Activated naive CD4-positive, alpha-beta T cell treated with anti-CD3 and anti-CD28 coated beads, Interleukin-2, amount 50 U/mL, for 16 hours (primary cell): ENCODE measurements at places on chromosomes 2 and 18.

DNA sequence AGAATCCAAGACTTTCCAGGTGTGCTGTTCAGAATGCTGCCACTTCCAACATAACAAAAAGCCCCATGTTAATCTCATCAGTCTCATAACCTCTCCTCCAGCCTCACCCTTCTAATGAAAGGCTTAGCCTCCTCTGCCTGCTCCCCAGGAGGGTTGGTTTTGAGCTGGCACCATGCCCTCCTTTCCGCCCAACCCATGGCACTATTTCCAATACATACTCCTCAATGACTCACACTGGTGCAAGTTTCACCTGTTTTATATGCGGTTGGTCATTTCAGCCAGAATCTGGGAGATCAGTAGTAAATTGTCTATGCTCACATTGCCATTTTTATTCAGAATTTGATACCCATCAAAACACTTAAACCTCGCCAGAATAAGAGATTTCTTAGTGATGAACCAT lies 157.6 kb upstream of the NRP2 start:
- no peak for DNase-seq

GRCh38 chr2:172455121-172455515 lies 27.7 kb downstream of the ITGA6 start:
- no peak for DNase-seq

- DNase-seq: no peak
Measured at GRCh38 chr18:55354795-55355194, 233.2 kb downstream of the TCF4 start.

GRCh38 chr2:148974095-148974494 lies 64.4 kb upstream of the LYPD6B start:
- no peak for DNase-seq

- DNase-seq: no peak
Measured at GRCh38 chr2:166092889-166093288, 34.9 kb downstream of the SCN1A start.

- DNase-seq: no peak
Measured at GRCh38 chr2:188529710-188530109, 238.0 kb downstream of the GULP1 start.
